Activated T-cell treated with anti-CD3 and anti-CD28 coated beads, Interleukin-2, amount 50 U/mL, for 1 hour (primary cell): ENCODE measurements at places on chromosomes 16 and 17.

- no peak for DNase-seq
Observed at GRCh38 chr16:48536614-48537200, 73.3 kb downstream of the N4BP1 start.

- no peak for DNase-seq
Observed at GRCh38 chr16:10093576-10093975, 88.7 kb downstream of the GRIN2A start.

- DNase-seq, result no peak
Observed at GRCh38 chr17:42767512-42767911, 5.7 kb upstream of the VPS25 start.

GRCh38 chr17:27558842-27559505 lies 72.0 kb upstream of the LGALS9 start:
- DNase-seq, result no peak

GRCh38 chr17:74296548-74296936 lies 22.5 kb downstream of the DNAI2 start:
- DNase-seq, result peak; percentile 32

GRCh38 chr17:28540231-28540630 lies 12.2 kb downstream of the UNC119 start:
- DNase-seq, result no peak

DNA sequence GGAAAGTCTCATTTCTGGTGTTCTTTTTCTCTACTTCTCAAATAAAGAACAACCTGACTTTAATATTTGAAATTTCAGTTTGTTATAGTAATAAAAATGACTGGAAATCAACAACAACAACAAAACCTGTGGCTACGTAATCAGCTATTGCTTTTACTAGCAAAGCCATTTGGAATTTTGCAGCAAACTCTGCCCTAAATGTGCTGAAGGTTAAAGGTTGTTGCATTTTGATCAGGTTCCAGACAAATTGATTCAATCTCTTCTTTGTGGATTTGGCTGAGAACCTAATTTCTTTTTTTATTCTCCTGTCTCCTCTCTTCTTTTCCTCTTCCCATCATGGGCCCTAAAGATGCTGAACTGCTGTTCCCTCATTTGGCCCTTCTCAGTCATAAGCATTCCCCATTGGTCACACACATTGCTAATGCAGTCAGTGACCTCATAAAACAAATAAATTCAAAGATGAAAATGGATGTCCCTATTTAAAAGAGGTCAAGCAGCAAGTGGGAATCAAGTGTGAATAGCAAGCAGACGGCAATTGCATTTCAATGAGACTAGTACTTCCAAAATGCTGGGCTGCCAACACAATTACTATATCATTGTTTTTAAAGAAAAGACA lies 795.1 kb upstream of the CDH8 start:
- DNase-seq, result no peak
